Activated CD4-positive, alpha-beta T cell treated with anti-CD3 and anti-CD28 coated beads for 24 hours (primary cell): ENCODE measurements at places on chromosomes 2 and 18.

DNA sequence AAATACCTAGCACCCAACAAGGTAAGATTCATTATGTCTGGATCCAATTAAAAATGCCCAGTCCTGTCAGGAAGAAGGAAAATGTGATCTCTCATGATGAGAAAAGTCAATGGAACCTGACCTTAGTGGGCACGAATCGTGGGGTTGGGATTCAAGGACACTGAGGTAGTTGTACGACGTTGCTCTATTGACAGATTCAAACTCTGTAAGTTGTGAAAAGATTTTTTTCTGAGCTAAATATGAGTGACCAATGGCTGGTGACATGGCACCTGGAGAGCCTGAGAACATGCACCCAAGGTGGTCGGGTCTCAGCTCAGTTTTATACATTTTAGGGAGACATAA lies 148.2 kb downstream of the NDUFA10 start:
- DNase-seq: no peak

DNA sequence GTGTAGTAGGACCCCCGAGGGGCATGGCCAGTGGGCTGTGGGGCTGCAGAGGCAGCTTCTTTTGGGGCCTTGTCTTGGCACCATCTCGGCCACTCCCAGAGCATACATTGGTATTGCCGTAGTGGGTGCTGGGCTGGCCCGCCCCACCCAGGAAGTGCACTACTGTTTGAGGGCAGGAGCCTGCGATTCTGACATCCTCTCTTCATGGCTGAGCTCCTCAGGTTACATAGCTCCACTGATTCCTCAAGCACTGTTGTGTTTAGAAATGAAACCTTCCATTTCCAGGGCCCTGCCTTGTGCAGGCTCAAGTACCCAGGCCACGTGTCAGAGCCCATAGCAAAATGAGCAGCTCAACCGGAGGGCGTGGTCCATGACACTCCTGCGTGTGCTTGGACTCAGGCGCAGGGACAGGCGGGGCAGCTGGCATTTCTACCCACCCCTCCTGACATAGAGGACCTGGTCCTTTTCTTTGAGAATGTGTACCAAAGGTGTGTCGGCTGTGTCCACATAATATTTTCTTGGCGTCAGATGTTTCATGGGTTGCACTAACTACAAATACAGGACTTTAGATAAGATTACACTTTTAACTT lies 67.9 kb downstream of the DGKD start:
- no peak for DNase-seq

- DNase-seq: no peak
Observed at GRCh38 chr18:78034755-78035154, 785.1 kb downstream of the GALR1 start.

GRCh38 chr18:65623676-65624075 lies 127.1 kb upstream of the CDH7 start:
- DNase-seq: no peak

GRCh38 chr2:105176429-105176828 lies 65.1 kb upstream of the GPR45 start:
- DNase-seq: no peak

- no peak for DNase-seq
Observed at GRCh38 chr18:44804033-44804432, 123.3 kb downstream of the SETBP1 start.

DNA sequence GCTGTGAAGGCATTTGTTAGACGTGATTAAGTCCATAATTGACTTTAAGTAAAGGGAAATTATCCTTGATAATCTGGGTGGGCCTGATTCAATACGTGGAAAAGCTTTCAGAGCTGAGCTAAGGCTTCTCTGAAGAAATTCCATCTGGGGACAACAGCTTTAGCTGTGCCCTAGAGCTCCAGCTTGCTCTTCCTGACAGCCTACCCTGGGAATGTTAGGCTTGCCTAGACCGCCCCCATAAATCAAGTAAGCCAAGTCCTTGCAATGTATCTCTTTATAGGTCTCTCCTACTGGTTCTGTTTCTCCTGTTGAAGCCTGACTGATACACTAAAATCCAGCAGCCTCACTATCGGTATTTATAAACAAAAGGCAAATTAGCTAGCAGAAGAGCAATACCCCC lies 160.0 kb downstream of the STK39 start:
- no peak for DNase-seq

GRCh38 chr2:67216881-67217280 lies 180.3 kb upstream of the ETAA1 start:
- no peak for DNase-seq

- no peak for DNase-seq
Observed at GRCh38 chr2:229296016-229296415, 24.9 kb upstream of the PID1 start.

DNA sequence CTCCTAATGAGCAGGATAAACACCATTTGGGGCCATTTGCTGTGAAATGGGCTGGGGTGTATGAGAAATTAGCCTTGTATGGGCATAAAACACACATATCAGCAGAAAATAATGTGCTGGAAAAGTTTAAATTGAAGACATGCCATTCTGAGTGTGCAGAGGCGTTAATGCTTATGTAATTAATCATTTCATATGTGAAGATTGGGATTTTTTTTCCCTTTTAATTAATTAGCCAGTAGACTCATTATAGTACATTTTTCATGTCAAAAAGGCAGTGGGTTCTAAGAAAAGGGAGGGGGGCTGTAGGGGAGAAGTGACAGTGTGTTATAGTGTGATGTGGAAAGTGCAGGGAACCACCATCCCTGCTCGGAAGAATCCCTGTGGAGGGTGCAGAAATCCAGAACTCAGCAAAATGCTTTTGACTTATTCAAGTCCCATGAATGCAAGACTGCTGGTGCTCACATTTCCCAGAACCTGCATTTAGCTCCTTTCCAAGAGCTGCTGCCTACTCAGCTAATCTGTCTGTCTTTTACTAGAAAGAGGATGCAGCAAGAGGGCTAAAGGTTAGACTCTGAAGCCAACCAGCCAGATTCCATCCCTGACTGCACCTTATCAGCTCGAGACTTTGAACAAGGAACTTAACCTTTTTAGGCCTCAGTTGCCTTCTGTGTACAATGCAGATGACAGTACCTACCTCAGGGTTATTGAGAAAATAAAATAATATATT lies 11.6 kb upstream of the COX7A2L start:
- DNase-seq: no peak

GRCh38 chr2:99645960-99646359 lies 156.1 kb upstream of the REV1 start:
- DNase-seq: no peak

- DNase-seq: no peak
Observed at GRCh38 chr18:53442415-53442783, 782.1 kb downstream of the MBD2 start.

- DNase-seq: no peak
Observed at GRCh38 chr2:27309651-27310050, 1.4 kb upstream of the UCN start.

- no peak for DNase-seq
Observed at GRCh38 chr18:26556573-26556972, 8.2 kb upstream of the KCTD1 start.
